ENCODE measurements at places on chromosomes 3 and 15. TPM values are rescaled to one million over a fixed set of nuclear protein-coding genes. Genes with fewer than 3 reads are reported as not detected.

DNA sequence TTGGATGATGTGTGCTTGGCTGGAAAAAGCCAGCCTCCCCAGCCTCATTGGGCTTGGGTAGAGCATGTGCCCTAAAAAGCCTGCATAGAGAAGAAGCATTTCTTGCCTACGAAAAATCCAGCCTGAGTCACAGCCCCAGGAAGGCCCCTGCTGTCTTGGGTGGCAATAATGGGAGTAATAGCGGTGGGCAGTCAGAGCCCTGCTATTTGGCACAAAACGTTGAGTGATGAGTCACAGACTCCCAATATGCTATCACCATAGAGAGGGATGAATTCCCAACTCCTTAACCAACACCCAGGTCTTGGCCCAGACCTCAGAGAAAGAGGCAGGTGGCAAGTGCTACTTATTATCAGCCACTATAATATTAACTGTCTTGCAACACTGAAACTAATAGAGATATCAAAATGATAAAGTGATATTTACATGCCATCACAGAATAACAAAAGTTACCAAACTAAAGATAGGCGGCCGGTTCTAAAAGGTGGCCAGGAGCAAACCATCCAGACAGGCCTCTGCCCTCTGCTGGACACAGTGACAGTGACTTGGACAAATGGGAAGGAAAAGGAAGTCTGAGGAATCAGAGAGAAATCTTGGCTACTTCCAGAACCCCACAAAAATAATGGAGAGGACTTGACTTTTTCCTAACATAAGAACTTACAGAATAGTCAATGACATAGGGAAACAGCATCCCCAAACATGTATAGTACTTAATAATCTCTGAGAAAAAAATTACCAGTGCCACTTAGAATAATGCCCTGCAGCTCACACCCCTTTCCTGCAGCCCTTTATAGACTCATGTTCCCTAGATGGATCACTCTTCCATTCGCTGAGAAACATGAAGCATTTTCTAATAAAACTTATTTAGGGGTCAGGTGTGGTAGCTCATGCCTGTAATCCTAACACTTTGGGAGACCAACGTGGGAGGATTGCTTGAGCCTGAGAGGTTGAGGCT, 51.9 kb upstream of the MUC13 start:
- DNase-seq: no peak

Gene SH2D7
- total RNA-seq: not detected

GRCh38 chr15:78249131-78249530, 14.8 kb upstream of the ACSBG1 start:
- no peak for DNase-seq

GRCh38 chr3:115476472-115476871, 146.8 kb upstream of the GAP43 start:
- DNase-seq: no peak

Gene CSPG5
- 5.4 TPM for total RNA-seq

GRCh38 chr3:45553469-45553974, 41.0 kb upstream of the LIMD1 start:
- no peak for DNase-seq

DNA sequence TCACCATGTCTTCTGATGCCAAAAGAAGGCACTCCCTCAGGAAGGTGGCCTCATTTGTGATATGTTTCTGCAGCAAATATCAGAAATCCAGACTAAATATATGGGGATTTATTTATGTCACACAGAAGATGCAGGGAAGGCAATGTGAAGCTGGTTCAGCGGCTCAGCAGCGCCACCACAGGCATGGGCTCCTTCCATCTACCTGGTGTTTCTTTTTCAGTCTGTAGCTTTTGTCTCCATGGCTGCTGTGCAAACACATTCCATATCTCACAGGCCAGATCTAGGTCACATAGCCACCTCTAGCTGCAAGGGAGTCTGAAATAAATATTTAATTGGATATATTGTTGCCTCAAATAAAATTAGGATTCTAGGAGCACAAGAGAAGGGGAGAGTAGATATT, 502.1 kb upstream of the IL12A start:
- no peak for DNase-seq

DNA sequence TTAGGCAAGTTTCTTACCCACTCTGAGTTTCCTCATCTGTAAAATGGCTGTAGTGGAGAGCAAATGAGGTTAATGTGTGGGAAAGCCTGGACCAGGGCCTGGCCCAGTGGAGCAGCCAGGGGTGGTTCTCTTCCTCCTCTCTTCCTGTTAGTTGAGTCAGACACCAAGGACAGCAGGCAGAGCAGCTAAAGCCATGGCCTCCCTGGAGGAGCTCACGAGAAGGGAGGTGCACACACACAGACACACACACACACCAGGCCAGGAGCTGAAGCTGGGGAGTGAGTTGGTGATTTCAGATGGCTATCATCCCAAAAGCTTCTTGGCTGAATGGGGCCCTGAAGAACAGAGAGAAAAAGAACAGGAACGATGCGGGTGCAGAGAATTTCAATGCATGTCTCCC, 33.2 kb upstream of the TSPAN3 start:
- DNase-seq: no peak

DNA sequence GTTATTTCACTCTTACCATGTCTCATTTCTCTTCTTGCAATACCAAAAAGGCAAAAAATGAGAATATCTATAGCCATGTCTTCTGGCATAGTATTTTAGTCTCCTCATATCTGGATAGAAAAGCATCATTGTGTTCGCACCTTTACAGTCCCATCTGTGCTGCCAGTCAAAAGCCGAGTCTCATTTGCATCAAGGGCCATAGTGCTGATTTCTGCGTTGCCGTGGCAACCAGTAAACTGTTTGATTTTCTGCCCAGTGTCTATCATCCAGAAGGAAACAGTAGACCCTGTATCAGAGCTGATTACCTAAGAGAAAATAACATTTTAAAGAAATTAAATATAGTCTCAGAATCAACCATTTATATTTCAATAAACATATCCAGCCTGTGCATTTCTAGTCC, 86.1 kb upstream of the SERPINI2 start:
- no peak for DNase-seq

- no peak for DNase-seq
These were observed 268.8 kb upstream of the CNTN3 start for GRCh38 chr3:74883222-74883621.

- DNase-seq: no peak
These were observed 518.1 kb downstream of the ROBO1 start for GRCh38 chr3:79249701-79250100.

DNA sequence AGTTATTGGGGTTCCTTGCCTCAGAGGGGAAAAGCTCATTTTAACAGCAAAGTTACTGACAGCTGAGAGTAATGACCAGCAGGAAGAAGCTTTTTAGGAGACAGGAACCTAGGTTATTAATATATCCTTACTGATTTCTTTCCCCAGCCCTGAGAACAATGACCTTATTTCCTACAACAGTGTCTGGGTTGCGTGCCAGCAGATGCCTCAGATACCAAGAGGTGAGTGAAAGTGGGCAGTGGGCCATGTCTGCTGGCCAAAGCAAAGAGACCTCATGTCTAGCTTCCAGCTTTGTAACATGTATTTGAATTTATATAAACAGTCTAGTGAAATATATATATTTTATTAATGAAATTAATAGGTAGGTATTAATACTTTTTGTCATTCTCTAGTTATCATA, 5.0 kb downstream of the CCNDBP1 start:
- no peak for DNase-seq

Gene SLC9A9
- 13.3 TPM for total RNA-seq

DNA sequence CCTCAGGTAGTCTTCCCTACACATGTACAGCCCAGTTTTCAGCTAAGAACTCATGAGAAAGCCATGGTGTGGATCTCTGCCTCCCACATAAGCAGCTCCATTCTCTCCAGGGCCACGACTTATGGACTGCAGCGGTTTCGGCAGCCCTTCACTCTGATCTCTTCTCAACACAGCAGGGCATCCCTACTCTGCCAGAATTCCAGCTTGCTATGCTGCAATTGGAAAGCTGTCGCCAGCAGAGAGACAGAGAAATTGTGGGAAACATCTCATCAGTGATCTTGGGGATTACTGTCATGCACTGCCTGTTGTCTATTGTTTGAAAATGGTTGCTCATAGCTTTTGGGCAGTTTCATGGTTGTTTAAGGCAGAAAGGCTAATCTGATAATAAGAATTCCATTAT, 11.9 kb upstream of the BLM start:
- DNase-seq: no peak

Gene MB21D2
- 8.0 TPM for total RNA-seq

Gene IL5RA
- total RNA-seq: 0.69 TPM

DNA sequence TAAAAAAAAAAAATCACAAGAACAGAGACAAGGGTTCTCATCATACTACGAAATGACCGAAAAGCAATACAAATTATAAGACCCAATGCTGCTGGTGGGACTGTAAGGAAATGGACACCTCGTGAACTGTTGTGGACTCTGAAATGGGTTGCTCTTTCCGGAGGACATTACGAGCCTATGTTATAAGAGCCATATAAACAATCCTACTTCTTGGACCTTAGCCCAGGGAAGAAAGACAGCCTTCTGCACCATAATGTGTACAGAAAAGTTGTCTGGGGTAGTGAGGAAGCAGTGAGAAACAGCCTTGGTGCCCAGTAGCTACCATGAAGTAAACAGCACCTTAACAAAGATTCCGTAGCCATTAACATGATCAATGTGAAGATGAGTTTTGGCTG, 2.7 kb downstream of the SLC22A14 start:
- DNase-seq: no peak

GRCh38 chr3:76756577-76756976, 283.3 kb upstream of the ROBO2 start:
- DNase-seq: no peak

Gene NRG4
- 1.2 TPM for total RNA-seq

GRCh38 chr3:40827226-40827625, 302.5 kb downstream of the ZNF621 start:
- no peak for DNase-seq

DNA sequence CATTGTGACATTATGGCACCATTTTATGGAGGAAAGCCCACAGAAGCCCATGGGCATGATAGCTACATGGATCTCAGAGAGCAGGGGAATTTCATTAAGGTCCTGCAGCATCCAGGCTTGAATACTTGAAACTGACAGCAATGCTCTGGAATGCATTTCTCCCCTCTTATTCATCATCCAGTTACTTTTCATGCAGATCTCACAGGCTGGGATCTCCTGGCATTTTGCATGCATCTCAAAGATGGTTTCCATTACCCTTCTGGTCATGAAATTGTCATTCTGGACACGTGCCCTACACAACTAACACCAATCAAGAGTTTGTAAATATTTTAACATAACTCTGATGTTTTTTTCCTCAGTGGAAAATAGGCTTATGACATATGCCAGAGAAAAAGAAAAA, 32.4 kb downstream of the VGLL3 start:
- DNase-seq: no peak

Gene LRRN1
- 5.2 TPM for total RNA-seq

DNA sequence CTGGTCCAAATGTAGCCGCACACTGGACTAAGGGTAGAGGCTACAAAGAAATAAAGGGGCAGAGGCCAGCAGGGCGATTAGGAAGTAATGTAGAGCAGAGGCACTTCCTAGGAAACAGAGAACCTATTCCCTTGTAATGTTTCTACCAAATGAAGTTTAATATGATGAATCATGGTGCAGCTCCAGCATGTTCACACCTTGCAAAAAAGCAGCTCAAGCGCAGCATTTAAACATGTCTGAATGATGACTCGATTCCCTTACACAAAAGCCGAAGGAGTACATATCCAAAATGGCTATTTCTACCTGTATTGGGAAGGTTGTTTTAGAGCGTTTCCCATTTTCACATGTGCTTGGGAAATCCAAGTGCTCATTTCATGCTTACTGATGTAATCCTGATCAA, 204.8 kb downstream of the MECOM start:
- no peak for DNase-seq

- DNase-seq: no peak
These were observed 158.8 kb downstream of the SLCO3A1 start for GRCh38 chr15:92012368-92012629.

DNA sequence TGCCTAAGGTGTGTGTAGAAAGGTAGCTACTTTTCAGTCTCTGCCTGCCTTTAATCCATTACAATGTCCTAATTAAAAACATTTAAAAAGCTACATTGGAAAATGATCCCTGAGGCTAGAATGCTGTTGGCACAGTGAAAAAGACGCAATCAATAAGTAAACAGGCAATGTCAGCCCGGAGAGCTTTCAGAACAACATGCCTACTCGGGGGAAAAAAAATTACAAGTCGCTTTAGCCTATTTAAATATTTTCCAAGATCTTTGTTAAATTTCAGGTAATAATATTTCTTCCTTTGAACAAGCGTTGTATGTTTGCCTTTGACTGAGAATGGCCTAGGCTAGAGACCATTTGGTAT, 46.6 kb upstream of the CD47 start:
- DNase-seq: no peak

Gene PLIN1
- total RNA-seq: 1.1 TPM

Gene SST
- not detected for total RNA-seq

GRCh38 chr3:175005193-175005592, 146.1 kb downstream of the NAALADL2 start:
- no peak for DNase-seq

Gene MON1A
- 10.2 TPM for total RNA-seq

Gene MST1R
- 46.2 TPM for total RNA-seq

- no peak for DNase-seq
These were observed 79.8 kb downstream of the FOXP1 start for GRCh38 chr3:71503525-71504249.

GRCh38 chr3:40872258-40872920, 326.9 kb upstream of the CTNNB1 start:
- no peak for DNase-seq

Gene CAND2
- total RNA-seq: 7.8 TPM

DNA sequence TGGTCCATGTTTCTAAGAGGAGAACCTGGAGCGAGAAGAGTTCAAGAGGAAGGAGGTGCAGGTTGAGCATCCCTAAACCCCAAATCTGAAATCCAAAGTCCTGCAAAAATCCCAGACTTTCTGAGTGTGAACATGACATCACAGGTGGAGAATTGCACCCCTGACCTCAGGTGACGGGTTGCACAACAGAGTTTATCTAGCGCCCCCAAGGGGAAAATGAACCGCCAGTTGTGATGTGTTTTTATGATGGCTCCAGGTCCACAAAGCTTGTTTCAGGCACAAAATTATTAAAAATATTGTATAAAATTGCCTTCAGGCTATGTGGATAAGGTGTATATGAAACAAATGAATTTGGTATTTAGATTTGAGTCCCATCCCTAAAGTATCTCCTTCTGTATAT, 420.0 kb downstream of the GABRB3 start:
- no peak for DNase-seq

DNA sequence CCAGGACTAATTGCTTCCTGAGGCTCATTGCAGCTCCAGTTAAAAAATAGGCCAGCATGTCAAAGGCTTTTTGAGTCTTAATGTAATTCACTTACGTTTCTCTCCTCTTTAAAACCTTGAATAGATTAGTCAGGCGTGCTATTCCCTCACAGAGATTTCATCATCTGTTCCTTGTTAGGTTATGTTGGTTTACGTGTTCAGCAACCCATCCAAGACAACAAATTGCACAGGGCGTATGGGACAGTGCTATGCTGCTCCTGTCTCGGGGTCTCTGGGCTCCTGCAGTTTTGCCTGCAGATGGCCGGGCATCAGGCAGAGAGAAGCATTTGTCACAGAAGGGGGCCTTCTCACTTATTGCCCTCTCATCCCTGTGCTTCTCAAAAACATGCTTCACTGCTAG, 117.1 kb downstream of the CHDH start:
- DNase-seq: no peak
